ENCODE measurements at places on chromosomes 4 and X.

- no peak for DNase-seq
These were observed 314.5 kb upstream of the RASGEF1B start for GRCh38 chr4:81786063-81786763.

DNA sequence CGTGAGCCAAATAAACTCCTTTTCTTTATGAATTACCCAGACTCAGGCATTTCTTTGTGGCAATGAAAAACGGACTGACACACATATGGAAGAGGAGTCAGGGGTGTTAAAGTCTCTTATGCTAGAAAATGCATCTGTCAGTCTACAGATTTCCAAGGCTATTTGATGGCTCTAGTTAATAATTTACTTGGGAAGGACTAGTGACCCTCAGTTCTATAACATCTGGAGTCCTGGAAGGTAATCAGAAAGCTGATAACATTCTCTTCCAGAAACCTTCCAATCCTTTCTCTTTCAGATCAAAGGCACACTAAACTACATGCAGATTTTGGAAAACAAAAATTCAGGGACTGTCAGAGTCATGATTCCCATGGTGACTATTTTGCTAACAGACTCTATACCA is 142.0 kb upstream of the TEX13D start:
- no peak for DNase-seq

DNA sequence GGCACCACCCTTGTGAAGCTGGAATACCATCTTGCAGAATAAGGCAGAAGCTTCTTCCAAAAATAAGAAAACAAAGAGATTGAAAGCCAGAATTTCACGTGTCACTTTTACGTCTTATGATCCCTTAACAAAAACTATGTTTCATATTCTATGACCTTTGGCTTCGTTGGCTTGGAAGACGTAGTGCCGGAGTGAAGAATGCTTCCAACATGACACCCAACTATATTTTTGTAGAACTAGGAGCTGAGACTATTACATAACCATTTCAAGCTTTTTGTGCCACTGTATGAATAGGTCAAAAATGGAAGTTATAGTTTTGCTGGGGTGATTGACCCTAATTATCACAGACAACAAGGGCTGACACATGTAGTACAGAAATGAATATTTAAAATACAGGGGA is 996.2 kb downstream of the ADGRL3 start:
- DNase-seq: no peak

DNA sequence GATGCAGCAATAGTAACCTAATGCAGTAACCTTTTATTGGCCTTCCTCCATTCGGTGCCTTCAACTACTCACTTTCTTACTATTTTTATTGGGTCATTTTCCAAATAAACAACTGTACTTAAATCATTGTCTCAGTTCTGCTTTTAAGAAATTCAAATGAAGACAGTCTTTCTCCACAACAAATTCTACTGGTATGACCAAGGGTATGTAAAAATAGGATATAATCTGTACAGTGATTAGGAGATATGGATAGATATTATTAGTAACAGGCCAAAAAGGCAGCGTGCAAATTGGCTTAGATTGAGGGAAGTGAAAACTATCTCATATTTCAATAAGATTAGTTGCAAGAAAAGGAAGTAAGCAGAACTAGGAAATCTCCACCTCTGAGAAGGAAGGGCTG is 177.4 kb upstream of the PPP1R2C start:
- no peak for DNase-seq

- DNase-seq: no peak
These were observed 124.5 kb upstream of the PJA1 start for GRCh38 chrX:69289793-69290123.

DNA sequence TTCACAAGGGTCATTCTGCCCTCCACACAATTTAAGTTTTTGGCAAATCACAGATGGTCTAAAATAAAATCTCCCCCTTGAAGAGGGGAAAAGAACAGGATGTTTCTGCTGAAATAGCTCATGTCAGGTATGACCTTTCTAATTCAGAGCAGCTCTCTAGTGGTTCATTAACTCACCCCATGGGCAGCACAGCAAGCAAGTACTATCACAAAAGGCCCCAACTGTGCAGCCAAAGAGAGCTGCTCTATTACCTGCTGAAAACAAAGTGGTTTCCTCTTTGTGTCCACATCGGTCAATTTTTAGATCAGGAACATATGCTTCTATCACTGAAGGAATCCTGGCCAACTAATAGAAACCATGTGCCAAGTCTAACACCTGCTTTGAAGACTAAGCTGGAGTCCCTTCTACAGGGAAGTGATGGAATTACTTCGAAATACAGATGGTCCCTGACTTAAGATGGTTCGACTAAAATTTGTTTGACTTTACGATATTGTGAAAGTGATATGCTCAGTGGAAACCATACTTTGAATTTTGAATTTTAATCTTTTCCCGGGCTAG is 164.3 kb downstream of the ENOX2 start:
- no peak for DNase-seq

GRCh38 chr4:107760281-107760947 is 40.4 kb upstream of the PAPSS1 start:
- peak; percentile 7 for DNase-seq

DNA sequence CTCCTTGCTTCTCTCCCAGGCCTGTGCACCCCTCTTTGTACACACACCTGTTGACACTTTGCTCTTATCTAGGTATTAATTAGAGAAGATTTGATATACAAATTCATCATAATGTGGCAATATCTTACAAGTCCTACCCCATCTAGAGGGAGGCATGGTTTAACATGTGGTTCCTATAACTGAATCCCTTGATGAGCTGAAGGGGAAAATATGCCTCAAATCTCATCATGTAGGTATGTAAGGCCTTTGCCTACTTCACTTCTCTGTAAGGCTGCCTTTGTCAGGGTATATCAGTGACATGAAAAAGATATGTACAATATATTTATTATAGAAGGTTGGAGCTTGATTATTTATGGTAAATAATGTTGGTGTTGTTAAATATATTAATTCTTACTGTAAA is 31.9 kb downstream of the HTR2C start:
- no peak for DNase-seq

DNA sequence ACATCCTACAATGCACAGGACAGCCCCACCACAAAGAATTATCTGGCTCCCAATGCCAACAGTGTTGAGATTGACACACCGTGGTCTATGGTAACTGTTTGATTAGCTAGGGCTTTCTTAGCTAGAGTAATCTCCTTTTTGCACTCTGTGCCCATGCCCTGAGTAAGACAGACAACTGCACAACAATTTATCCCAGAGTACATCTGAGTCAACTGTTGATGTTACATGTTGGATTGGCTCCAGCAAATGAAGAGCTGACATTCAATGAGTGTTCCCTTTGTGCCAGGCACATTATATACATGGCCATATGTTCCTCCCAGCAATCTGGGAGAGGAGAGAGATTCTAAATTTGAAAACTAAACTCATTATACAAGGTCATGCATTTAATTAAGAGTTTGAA is 3.9 kb upstream of the FAM9C start:
- DNase-seq: peak; percentile 49

- no peak for DNase-seq
These were observed 1130.8 kb downstream of the FAT4 start for GRCh38 chr4:126445596-126445995.

- no peak for DNase-seq
These were observed 251.5 kb downstream of the RASL11B start for GRCh38 chr4:53113431-53114225.

- no peak for DNase-seq
These were observed 318.6 kb downstream of the NAF1 start for GRCh38 chr4:162847945-162848549.

GRCh38 chr4:86302251-86302650 is 57.6 kb downstream of the MAPK10 start:
- DNase-seq: no peak

- peak; percentile 26 for DNase-seq
These were observed 39.8 kb downstream of the SNCA start for GRCh38 chr4:89797117-89797516.

GRCh38 chr4:149145803-149146202 is 669.8 kb downstream of the IQCM start:
- DNase-seq: peak; percentile 73

DNA sequence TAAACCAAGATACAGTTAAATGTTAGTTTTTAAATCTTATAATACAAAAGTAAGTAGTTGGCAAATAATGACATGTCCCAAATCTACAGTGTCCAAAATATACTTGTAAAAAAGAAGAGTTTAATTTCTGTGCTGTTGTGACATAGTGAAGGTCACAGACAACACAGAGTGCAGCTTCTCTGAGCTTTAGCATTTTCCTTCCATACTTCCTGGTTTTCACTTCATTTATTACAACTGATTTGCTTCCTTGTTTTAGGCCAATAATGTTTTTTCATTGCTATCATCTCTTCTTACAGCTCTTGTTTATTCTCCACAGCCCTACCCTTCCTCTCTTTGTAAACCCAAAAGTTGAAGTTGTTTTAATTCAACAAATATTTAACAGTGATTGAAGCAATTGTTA is 132.4 kb upstream of the TET2 start:
- no peak for DNase-seq

GRCh38 chr4:8108991-8109390 is 49.6 kb downstream of the ABLIM2 start:
- DNase-seq: no peak

- peak; percentile 75 for DNase-seq
These were observed 3.1 kb downstream of the MAMLD1 start for GRCh38 chrX:150365990-150366911.

DNA sequence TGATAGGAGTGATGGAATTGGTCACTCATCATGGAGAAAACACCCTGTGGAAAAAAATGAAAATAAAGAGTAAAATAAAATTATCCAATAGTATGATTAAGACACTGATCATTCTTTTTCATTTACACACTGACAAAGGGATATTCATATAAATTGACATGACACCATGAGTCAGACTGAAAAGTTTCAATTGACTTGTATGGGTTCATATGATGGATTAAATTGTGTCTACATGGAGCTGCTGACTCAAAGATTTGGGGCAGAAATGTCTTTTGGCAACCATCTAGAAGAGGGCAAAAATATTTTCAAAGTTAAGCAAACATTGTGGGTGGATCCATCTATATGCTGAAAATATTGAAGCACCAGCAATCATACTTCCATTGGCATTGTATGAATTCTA is 153.4 kb upstream of the PPP3CA start:
- no peak for DNase-seq

- no peak for DNase-seq
These were observed 80.3 kb downstream of the LNX1 start for GRCh38 chr4:53511014-53511413.

- DNase-seq: peak; percentile 10
These were observed 35.3 kb upstream of the DCX start for GRCh38 chrX:111447298-111447697.

DNA sequence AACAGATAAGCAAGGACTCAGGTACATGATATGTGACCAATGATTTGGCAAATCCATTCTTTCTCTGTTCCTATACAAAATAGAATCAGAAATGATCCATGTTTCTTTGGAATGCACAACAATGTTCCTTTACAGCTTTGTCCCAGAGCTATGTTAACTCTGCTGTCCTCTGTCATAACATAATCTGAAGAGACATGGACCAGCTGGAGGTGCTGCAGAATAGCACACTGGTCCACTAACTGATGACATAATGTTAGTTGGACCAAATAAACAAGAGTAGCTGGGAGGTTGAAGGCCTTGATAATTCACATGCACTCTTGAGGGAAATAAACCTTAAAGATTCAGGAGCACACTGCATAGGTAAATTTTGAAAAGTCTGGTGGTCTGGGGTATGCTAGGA is 23.0 kb upstream of the DHX15 start:
- no peak for DNase-seq

- DNase-seq: no peak
These were observed 218.7 kb downstream of the SCFD2 start for GRCh38 chr4:53147197-53147596.

GRCh38 chrX:53128097-53128749 is 34.3 kb downstream of the KANTR start:
- DNase-seq: peak; percentile 25

GRCh38 chr4:100086766-100087431 is 103.4 kb downstream of the DDIT4L start:
- DNase-seq: peak; percentile 14

GRCh38 chr4:142856576-142856975 is 10.5 kb upstream of the INPP4B start:
- DNase-seq: peak; percentile 17

- no peak for DNase-seq
These were observed 8.6 kb downstream of the SLC9B2 start for GRCh38 chr4:103067841-103068547.

GRCh38 chr4:155419266-155419665 is 42.5 kb upstream of the MAP9 start:
- DNase-seq: no peak

DNA sequence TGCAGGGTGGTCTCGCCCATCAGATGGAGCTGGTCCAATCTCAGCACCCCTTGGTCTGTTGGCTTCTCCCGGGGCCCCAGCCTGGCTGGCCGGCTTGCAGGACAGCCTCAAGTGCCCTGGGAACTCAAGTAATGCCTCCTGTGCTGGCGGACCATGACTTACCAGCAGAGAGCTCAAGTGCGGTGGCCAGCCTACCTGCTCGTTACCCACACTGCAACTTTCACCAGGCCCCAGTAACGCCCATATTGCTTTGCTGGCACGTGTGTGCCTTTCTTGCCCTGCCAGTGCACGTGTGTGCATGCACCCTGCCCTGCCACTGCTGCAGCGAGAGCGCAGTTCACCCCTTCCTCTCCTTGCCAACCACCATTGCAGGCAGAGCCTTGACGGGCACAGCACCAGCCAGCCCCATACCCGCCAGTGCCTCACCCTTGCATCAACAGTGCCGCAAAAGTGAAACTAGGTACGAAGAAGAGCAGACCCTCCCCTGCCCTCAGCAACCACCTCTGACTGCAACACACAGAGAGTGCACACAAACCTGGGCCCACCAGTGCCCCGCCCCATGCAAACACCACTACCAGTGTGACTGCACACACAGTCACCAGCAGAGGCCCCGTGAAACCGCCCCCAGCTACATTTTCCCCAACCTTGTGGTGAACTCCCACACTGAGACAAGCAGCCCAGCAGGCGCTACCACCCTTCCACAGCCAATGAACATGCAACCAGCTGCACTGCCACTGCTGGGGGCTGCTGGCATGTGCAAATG is 88.9 kb upstream of the POU3F4 start:
- DNase-seq: no peak

DNA sequence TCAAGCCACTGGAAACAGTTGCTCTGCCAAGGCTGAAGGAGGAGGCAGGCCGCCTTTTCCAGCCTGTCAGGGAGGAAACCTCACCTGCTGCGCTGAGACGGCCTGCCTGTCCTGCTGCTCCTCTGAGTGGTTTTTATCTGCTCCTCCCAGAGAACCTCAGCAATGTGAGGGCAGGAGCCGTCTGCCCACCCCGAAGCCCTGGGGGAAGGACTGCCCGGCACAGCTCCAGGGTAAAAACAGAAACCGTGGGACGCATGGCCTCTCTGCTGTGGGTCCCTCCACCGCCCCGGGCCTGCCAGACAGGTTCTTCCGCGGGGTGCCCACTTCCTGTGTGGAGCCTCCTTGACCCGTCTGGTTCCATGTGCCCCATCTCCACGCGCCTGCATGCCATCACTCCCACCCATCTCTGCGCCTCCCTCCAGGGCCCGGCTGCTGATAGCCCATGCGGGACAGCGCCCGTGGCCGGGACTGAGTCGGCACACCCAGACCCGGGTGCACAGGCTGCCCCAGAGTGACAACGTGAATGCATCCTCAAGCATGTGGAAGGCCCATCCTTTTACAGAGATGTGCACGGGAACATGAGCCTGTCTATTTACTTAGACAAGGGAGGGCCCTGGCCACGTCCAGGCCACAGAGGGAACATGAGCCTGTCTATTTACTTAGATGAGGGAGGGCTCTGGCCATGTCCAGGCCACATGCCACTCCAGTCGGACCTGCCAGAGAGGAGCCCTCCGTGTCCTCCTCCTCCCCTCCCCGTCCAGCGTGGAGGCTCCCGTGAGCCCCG is 4.0 kb upstream of the SLC49A3 start:
- DNase-seq: no peak
